Inflammatory macrophage treated with lipopolysaccharide for 1 hour (primary cell): ENCODE measurements at places on chromosomes 1 and 21.

- DNase-seq, result no peak
Observed at GRCh38 chr21:25742900-25743299, 8.1 kb downstream of the GABPA start.

- DNase-seq, result no peak
Observed at GRCh38 chr1:5949085-5949760, 43.0 kb downstream of the NPHP4 start.

GRCh38 chr1:91889717-91890459 lies 3.9 kb upstream of the TGFBR3 start:
- no peak for DNase-seq

DNA sequence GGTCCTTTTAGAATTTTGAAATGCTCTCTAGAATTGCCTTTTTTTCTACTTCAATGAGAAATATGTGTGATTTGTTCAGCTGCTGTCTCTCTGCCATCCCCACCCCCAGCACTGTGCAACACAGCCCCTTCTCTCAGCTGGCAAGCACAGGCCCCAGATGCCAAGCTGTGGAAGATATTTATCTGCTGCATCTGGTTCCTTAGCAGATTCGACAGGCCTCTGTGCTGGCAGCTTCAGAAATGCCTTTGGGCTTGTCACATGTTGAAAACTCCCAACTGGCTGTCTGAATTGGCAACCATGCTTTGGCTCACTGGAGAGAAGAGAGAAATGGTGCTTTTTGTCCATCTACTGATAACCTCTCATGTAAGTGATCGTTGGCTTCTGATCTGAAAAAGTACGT lies 206.7 kb upstream of the C1orf87 start:
- no peak for DNase-seq

- no peak for DNase-seq
Observed at GRCh38 chr1:23392125-23392855, 22.7 kb upstream of the ZNF436 start.

DNA sequence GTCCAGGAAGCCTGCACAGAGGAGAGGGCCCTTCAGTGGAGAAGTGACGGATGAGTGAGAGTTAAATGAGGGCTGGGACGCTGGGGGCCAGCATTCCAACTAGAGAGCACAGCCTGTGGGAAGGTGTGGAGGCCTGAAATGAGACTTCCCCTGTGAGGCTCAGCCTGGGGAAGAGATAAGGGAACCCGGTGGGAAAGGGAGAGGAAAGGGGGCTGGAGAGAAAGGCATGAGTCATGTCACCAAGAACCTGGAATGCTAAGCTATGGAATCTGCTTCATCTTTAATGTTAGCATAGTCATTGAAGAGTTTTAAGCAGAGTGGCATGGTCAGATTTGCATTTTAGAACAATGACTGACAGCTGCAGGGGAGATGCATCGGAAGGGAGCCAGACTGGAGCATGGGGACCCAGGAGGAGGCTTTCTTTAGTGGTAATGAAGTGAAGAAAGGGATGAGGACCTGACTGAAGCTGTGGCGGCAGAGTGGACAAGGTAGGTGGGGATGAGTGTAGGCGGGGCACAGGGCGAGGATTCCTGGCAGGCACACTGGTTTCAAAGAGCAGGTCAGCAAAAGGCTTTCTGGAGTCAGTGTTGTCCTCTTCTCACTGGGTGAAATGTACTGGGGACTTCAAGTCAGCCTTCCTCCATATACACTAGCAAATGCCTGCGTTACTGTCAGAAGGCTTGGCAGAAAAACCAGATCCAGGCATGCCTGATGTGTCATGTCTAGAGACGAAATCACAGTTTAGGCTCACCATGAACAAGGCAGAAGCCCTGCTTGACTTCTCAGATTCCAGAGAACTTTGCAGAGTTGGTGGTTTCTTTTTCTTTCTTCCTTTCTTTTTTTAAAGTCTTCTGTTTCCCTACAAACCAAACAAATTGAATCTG lies 8.0 kb downstream of the RGL1 start:
- no peak for DNase-seq

GRCh38 chr21:31473685-31474345 lies 129.8 kb upstream of the TIAM1 start:
- DNase-seq, result no peak

GRCh38 chr1:46516200-46516950 lies 26.7 kb downstream of the DMBX1 start:
- DNase-seq, result no peak

DNA sequence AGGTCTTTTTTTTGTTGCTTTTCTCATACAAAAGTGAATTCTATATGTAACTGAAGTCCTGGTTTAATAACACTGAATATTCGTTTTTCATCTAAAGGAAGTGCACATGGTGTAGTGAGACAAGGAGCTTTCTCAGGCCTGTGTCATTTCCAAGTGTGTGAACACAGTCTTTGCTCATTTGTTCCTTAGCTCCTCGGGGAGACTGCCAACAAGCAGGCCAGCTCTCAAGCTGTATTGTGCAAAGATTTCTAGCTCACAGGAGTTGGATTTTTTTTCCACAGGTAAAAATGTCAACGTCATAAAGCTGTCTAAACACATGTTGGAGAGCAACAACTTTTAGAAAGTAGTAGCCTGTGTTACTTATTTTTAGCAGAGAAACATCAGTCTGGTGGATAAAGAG lies 87.8 kb upstream of the S1PR1 start:
- DNase-seq, result no peak

DNA sequence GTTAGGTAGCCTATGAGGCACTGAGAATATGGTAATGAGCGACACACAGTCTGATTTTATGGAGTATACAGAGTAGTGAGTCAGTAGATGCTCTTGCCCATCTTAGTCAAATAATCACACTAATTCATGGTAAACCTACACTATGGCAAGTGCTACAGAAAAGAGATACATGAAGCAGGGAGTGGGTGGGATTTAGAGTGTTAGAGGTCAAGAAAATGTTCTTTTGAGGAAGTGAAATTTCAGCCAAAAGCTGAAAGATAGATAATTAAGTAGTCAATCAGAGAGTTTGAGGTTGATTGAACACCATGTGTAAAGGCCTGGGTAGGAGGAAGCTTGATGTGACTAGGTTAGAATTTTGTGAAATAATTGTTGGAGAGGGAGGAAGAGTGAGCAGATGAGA lies 14.7 kb downstream of the MDM4 start:
- peak; percentile 66 for DNase-seq

DNA sequence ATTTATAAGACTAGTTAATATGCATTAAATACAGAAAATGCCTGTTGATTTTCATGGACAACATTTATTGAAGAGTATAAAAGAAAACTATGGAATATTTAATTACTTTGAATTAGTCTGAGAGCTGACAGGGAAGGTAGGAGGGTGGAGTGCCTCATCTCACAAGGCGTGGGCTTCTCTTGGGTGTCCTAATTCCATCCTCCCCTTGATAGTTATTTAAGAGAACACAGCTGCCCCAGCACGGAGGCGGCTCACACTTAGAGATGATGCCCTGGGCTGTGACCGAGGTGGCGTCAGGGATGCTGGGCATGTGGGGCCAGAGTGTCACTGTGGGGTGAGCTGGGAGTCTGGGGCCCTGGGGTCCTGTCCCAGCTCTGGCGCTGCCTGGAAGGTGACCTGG lies 493.0 kb downstream of the PTPRU start:
- DNase-seq, result no peak
